T-helper 1 cell (primary cell): ENCODE measurements at places on chromosomes 7 and 10.

GRCh38 chr7:12759151-12759550 lies 71.7 kb downstream of the ARL4A start:
- no peak for DNase-seq

DNA sequence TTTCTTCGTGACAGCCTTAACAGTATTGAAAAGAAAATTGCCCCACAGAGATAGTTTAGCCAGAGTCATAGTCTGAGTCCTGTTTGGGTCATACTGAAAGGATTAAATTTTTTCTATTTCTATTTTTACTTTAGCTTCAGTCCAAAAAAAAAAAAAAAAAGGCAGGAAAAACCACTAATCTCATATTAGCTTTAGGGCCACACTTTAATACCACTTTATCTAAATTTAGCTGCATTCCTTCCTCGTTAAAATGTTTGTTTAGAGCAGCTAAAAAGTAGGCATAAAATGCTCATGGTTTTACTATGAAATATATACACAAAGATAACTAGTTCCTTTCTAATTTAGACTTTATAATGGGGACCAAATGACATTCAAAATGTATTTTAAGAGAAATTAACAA lies 216.5 kb upstream of the TMEM196 start:
- DNase-seq, result no peak

- no peak for DNase-seq
Observed at GRCh38 chr7:341841-342638, 52.1 kb downstream of the FOXL3 start.

DNA sequence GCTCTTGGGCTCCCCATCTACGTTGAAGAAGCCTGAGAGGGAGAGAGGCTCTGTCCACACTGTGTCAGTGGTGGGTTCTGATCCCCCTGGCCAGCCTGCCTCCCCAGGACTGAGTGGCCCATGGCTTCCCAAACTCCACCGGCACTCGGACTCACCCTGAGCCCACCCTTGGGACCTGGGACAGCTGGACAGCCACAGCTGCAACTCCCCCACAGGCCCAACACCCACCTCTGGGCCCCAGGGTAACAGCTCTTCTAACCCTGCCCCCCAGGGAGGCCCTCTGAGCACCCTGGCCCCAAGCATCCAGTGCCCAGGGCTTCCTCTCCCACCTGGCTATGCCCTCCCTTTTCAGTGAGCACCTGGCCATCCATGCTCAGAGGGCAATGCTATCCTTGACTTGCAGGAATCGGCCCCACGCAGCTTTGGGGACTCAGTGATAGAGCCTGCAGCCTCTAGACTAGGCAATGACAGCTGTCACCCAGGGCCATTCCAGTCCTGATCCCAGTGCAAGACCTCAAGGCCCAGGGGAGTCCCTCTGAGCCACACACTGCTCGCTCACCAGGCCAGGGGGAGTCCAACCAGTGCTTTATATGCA lies 17.9 kb downstream of the OGDHL start:
- no peak for DNase-seq

- DNase-seq, result no peak
Observed at GRCh38 chr10:70164163-70164562, 6.2 kb downstream of the SAR1A start.

- DNase-seq, result no peak
Observed at GRCh38 chr10:17872191-17873091, 63.3 kb downstream of the MRC1 start.

- DNase-seq, result no peak
Observed at GRCh38 chr7:94632338-94633013, 23.5 kb downstream of the SGCE start.

- no peak for DNase-seq
Observed at GRCh38 chr7:138630059-138630610, 71.0 kb downstream of the SVOPL start.

- no peak for DNase-seq
Observed at GRCh38 chr10:19952224-19953010, 136.2 kb downstream of the PLXDC2 start.

DNA sequence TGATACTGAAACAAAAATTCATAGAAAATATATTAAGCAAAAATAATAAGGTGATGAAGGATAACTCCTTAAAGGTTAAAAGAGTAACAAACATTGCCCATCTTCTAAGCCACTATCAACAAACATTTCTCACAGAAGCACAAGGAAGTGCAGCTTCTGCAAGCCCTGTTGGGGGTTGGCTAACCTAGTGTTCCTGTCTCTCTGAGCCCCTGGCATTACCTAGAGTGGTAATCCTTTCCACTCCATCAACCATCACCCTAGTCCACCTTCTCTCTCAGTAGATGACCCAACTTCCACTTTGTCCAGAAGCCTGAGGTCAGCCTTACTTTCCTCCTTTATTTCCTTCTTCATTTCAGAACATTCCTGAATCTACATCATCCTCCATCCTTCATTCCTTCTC lies 59.7 kb downstream of the HIPK2 start:
- DNase-seq, result no peak

DNA sequence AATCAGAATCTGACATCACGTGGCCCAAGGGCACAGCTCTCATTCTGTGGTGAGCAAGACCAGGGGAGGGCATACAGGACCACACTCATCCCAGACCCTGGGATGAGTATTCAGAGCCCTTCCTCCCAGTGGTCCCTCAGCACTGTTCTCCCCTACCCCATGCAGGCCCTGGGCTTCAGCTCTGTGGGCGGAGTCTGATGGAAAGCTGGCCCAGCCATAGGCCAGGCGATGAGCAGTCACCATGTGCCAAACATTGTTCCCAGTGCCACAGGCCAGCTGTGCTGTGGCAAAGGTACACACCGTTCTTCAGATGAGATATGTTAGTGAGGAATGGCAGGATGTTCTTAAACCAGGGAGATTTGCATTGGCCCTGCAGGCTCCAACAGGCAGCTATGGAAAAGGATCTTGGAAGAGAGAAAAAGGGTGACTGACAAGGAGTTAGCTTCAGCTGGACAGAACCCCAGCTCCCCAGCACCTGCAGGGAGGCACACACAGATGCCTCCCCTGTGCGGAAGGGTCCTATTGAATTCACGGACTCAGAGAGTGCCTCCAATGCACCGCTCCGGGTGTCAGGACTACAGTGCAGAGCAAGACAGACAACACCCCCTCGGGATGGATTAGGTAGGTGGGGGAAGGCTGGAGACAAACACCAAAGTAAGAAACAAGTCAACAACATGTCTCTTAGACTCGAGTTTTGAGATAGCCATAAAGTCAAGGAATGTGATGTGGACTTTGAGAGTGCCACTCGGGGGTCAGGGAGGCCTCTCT lies 596.0 kb upstream of the MGMT start:
- no peak for DNase-seq

- DNase-seq, result no peak
Observed at GRCh38 chr7:139667377-139667776, 110.4 kb downstream of the HIPK2 start.

DNA sequence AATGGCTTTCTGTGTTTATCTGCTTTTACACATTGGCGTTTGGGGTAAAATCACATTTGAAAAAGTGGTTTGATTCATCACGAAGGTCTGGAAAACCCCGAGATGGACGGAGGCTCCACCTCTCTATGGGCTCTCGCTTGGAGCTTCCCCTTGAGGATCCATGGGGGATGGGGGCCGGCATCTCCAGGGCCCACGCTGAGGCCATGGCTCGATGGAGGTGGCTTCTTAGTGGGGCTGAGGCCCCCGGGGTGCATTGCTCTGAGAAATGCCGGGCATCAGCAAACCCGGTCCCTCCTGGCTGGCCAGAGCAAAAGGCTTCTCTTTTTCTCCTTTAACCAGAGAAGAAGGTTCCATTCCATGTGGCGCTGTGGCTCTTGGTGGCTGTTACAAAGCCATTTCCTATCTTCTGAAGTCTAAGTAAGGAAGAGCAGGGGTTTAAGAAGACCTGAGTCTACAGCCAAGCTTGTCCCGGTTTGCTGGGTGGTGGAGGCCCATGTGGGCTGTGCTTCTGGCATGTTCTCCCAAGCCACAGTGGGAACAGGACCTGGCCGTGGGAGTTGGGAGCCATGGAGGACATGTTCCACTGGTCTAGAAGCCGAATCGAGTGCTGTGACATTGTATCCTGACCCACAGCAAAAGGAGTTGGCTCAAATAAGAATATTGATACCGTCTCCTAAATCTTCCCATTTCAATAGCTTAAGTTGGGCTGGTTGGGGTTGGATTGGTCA lies 243.5 kb upstream of the PITRM1 start:
- no peak for DNase-seq

GRCh38 chr7:142608630-142609428 lies 140.4 kb upstream of the PRSS1 start:
- DNase-seq, result no peak

- DNase-seq, result no peak
Observed at GRCh38 chr7:39432807-39433416, 133.3 kb upstream of the YAE1 start.

GRCh38 chr10:6052247-6053221 lies 9.6 kb downstream of the IL2RA start:
- peak; percentile 68 for DNase-seq

GRCh38 chr7:47795631-47796030 lies 152.6 kb downstream of the PKD1L1 start:
- no peak for DNase-seq

GRCh38 chr10:93559490-93559889 lies 7.0 kb upstream of the FFAR4 start:
- no peak for DNase-seq

GRCh38 chr7:1679966-1680730 lies 10.1 kb downstream of the ELFN1 start:
- no peak for DNase-seq

DNA sequence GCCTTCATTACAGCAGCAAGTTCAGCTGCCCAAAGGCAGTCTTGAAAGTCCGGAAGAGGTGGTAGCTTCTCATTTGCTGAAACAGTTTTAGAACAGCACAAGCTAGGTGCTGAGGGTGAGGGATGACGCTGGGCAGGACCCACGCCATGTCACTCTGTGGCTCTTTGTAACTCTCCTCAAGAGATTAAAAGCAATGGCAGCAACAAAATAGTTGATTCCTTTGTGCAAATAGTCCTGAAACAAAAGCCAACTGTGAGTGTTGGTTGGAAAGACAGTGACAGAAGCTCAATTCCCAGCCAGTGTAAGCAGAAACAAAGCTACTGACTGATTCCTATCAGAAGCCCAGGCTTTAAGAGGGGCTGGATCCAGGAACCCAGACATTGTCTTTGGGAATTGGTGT lies 47.6 kb upstream of the AQP1 start:
- DNase-seq, result no peak

- peak; percentile 77 for DNase-seq
Observed at GRCh38 chr7:66413379-66414114, 208.4 kb downstream of the TPST1 start.
